NCI-H187 treated with DMSO at 0.1 percent for 48 hours (cell line): ENCODE measurements at places on chromosomes 3 and 15.

GRCh38 chr3:178624276-178624675 lies 88.0 kb downstream of the KCNMB2 start:
- DNase-seq, result no peak

GRCh38 chr15:29008846-29009245 lies 123.1 kb downstream of the APBA2 start:
- DNase-seq, result no peak

DNA sequence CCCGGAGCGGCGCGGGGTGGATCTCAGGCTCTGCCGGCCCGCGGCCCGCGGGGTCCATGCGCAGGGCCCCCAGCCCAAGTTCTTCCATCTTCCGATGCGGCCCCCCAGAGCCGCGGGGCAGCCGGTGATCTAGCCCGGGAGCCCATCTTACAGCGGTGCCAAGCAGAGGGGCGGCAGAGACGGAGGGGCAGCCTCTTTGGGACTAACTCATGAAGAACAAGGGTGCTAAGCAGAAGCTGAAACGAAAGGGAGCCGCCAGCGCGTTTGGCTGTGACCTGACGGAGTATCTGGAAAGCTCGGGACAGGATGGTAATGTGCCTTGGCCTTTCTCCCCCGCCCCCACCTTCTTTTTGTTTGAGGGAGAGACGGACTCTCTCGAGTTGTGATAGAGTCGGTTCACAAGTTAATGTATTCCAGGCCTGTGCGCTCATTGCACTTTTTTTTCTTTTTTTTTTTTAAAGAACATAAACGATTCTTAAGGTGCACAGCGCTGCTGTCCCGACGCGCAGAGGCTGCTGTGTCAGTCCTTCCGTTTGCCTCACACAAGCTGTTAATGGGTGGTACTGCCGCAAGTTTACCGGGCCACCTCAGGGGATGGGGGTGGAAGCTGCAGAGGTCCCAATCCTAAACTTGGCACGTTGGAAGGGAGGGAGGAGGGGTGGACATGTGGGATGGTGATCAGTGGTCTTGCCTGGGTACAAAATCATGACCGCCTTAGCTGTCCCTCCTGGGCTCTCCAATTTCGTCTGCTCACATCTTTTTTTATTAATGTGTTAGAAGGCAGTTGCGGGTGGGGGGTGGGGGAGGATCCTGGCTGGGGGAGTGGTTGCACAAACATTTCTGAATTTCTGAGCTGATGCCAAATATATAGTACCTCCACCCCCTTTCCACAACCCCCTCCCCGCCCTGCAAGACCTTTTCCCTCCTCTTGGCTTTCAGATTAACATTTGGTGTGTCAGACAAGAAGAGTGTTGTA lies 801 bp downstream of the ARHGAP31 start:
- no peak for DNase-seq

DNA sequence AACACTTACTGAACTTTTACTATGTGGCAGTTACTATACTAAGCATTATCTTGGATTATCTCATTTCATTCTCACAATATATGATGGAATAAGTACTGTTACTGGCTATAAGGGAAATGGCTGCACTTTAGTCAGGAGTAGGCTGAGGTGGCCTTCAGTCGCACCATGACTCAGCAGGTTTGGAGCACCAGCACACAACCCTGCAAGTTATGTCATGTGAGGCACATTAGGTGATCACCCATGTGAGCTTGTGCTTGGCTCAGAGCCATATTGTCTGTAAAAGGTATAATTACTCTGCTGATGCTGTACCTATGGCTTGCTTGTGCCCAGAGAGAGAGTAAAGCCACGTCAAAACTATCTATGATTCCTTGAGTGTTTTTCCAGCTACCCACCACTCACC lies 54.1 kb upstream of the TIPARP start:
- no peak for DNase-seq

DNA sequence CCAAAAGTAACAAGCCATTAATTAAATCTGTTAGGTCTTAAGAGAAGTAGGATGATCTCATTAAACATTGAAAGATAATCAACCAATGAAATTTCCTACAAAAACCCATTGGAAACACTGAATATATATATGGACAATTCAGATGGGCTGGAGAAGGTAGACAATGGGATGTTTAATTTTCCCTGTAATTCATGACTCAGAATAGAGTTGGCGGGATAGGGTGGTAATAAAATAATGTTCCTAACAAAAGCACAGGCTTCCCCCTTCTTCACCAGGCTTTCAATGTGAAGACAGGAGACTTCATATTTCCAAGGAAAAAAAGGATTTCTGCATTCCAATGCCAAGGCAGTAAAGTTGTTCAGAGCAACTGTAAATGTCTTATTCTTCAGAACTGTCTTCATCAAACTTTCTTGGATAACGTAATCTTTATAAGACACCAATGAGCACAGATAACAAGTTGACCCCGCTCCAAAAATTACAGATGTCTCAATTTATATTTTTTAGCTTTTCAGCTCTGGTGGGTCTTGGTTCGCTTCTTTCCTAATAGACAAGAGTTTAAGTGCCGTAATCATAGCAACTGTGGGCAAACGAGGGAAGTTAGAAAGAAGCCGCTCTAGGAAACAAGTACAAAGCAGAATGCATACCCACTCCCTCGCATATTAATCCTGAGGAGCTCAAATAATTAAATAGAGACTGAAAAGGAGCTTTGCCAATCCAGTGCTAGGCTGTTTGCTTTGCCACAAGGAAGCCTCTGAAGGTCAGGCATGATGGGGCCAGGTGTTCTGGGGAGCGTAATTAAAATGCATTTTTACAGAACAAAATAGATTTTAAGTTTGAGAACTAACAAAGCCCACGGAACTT lies 377.0 kb downstream of the FOXP1 start:
- no peak for DNase-seq

DNA sequence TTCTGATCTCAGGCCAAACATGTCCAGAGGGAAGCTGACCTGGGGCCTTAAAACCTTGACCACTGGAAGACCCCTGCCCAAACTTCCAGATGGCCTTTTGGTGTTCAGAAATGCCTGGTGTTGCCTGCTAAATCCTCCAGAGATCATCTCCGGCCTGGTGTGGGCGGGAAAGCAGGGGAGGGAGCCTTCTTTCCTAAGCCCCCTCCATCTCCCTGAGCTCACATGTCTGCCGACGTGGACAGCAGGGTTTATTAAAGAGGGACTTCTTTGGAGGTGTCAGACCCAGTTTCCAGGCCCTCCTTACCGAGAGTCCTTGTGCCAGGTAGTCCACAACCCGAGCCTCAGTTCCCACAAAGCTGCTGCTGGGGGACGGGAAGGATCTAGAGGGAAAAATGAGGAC lies 55.9 kb upstream of the SLC6A1 start:
- no peak for DNase-seq

GRCh38 chr3:10334459-10334858 lies 13.5 kb upstream of the SEC13 start:
- DNase-seq, result no peak

GRCh38 chr15:99416191-99417188 lies 149.3 kb upstream of the MEF2A start:
- no peak for DNase-seq

- DNase-seq, result no peak
Measured at GRCh38 chr15:38691965-38692788, 127.6 kb upstream of the RASGRP1 start.

DNA sequence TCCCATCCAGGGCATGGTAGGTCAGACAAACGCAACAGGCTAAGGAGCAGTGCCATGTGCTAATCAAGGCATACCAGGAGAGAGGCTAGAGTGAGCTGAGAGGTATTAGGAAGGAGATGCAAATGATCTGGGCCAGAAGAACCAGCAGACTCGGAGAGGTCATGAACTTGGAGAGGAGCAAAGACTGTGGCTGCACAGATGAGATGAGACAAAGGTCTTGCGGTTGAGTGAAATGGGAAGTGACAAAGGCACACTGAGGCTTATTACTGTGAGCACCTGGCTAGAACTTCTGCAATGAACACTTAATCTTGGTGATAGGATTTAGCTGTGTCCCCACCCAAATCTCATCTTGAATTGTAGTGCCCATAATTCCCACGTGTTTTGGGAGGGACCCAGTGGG lies 380.2 kb downstream of the ULK4 start:
- no peak for DNase-seq

- DNase-seq, result no peak
Measured at GRCh38 chr3:11254876-11255275, 17.3 kb upstream of the ATG7 start.

DNA sequence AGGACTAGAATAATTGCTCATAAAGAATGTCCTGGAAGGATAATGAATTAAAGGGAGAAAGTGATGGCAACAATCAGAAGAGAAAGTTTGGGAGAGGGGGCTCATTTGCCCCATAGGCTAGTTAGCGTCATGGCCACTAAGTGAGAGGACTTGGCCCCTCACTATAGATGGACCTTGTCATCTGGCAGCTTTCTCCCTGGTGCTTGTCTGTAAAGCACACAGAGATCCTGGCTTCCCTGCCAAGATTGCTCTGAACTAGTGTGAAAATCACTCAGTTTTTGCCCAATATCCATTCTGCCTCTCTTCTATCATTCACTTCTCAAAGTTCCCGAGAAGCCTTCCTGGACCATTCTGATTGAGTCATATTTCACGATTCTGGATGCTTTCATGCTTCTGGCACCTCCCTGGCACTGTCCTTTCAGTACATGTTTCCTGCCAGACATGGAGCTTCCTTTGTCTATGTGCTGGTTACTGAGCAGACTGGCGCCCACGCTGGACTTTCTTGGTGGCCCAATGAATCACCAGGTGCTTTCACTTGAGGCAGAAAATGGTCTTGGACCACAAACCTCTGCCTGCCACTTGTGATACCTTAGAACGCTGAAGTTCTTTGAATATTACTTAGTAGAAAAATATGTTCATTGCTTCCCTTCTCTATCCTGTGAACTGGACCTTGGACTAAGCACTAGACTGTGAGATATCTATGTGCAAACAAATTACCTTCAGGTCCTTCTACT lies 709.6 kb upstream of the CFAP20DC start:
- DNase-seq, result no peak

- DNase-seq, result no peak
Measured at GRCh38 chr3:4898454-4899313, 80.6 kb upstream of the BHLHE40 start.

DNA sequence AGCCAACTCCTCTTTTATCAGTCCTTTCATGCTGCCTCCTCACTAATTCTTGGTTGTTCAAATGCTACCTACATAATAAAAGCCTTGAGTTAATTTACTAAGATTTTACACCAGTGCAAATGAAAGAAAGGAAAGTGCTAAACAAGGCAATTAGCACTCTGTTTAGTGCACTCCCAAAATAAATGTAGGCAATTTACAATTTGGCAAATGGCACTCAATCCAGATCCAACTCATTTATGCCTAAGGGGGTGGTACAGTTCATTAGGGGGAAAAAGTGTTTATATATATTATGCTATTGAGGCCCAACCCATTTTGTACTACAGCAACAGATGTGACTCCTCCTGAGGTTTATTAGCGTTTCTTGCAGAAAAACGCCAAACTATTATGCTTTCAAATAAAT lies 370.1 kb downstream of the NR2F2 start:
- DNase-seq, result no peak

DNA sequence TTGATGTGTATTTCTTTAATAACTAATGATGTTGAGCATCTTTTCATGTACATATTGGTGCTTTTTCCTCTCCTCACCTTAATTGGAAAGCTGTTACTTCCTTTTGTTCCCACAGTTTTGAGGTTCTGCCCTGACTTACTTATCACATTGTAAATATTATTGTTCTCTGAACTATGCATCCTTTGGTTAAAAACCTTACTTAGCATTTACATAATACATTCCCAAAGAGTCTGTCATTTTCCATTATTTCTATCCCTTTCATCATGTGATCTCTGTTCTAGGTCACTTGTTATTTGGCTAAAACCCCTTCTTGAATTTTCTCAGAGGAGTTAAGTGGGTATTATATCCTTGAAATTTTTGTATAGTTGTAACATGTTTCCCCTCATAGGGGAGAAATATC lies 33.0 kb downstream of the SLC12A6 start:
- DNase-seq, result no peak

DNA sequence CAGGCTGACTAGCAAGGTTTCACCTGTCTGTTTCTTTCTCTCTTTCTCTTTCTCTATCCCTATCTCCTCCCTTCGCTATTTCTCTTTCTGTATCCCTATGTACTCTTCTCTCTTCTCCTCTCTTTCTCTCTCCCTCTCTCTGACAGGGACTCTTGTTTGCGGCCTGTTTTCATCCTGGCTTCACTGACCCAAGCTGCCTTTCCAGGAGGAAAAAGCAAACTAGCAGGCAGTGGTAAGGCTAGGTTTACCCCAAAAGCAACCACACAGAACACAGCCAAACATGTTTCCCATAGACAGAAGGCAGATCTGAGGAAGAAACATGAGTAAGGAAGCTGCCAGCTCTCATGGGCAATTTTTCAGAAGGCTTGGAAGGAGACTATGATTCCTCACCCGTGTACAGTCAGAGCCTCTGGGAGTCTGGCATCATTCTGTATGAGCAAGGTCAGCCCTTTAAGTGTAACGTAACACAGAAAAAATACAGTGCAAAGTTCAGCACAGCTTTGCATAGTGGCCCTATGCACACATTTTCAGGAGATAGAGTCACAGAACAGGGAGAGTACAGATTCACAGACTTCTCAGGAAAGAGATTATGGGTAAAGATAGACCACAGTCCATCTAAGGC lies 61.0 kb downstream of the OCA2 start:
- no peak for DNase-seq

- no peak for DNase-seq
Measured at GRCh38 chr3:121768452-121768851, 18.9 kb upstream of the GOLGB1 start.

DNA sequence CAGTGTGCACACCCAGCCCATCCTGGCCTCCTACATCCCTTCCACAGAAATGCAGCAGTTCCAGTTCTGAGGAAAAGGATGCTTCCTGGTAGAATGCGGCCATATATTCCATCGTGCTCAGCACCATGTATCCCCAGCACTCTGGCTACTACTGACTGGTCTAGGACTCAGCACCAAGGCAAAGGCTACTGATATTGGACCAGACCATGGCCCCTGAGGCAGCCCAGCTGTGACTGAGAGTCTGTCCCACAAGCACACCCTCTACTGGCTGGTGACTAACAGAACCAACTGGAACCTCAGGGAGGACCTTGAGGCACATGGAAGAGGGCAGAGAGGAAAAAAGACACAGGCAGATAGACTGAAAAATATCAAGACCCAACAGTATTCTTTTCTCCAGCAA lies 30.0 kb downstream of the TARS3 start:
- no peak for DNase-seq
